ENCODE measurements at places on chromosomes 5 and 9.

- no peak for DNase-seq
Measured at GRCh38 chr9:110307191-110307590, 30.5 kb downstream of the TXNDC8 start.

GRCh38 chr5:37812365-37812764 lies 27.5 kb downstream of the GDNF start:
- no peak for DNase-seq

DNA sequence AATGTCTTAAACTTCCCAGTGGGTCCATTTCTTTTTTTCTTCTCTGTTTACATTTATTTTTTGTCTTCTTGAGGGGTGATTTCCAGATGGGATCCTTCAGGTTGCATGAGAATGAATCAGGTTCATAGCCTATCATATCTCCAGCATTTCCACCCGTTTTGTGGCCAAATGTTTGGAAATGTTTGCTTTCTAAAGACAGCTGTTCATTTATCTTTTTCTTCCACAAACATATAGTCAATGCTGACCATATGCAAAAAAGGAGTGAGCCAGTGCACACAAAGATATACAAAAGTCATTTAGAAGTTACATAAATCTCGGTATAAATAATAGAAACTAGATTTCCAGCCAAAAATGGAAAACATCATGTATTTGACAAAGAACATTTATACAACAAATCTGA lies 71.6 kb upstream of the STC2 start:
- no peak for DNase-seq

- DNase-seq = no peak
Measured at GRCh38 chr9:34999576-34999975, 10.0 kb downstream of the DNAJB5 start.

DNA sequence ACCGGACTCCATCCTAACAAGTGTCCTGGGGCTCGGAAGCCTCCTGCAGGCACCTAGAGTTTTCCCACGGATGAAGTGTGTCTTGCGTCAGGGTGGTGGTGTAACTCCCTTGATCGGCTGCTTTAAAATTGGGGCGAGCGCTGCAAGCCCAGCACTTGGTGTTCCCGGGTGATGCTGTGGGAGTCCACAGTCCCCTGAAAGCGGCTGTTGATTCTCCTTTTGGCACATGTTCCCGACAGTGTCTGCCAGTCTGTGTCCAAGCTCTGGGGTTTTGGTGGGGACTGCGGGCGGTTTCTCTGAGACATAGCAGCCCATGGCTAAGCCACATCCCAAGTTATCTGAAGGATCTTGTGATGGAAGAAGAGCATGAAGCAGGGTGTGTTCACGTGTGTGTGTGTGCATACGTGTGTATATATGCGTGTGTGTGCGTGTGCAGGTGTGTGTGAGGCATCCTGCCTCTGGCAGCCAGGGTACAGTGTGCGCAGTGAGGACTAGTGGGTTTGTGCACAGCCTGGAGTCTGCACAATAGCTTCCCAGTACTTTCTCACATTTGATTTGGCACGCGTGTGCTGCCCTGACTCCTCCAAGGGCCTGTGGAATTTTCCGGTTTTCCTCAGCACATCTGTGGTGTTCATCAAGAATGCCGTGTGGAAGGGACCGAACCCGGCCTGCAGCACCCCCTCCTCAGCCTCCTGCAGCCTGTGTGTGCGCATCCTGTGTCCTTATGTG lies 16.9 kb downstream of the SLC25A48 start:
- no peak for DNase-seq

- no peak for DNase-seq
Measured at GRCh38 chr5:40628407-40628806, 51.3 kb upstream of the PTGER4 start.

GRCh38 chr9:128550770-128551656 lies 1.4 kb upstream of the SPTAN1 start:
- DNase-seq = no peak

GRCh38 chr9:107178293-107178692 lies 104.8 kb upstream of the RAD23B start:
- no peak for DNase-seq

DNA sequence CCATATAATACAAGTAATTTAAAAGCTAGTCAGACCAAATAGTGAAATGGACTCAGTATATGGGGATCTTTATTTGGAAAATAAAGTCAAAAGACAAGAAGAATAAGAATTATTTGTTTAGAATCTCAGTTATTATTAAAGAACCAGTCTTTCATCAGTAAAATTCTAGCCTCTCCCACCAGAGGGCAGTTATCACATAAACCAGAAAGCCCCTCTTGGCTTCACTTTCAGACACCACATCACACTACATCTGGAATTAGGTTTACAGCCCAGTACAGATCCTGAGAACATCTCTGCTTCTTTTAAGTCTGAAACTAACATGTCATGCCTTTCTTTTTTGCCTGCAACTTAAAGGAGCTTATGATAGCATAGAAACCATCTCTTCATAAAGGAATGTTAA lies 12.2 kb upstream of the HSPB3 start:
- DNase-seq = no peak

- no peak for DNase-seq
Measured at GRCh38 chr5:39160576-39161213, 58.7 kb downstream of the FYB1 start.

DNA sequence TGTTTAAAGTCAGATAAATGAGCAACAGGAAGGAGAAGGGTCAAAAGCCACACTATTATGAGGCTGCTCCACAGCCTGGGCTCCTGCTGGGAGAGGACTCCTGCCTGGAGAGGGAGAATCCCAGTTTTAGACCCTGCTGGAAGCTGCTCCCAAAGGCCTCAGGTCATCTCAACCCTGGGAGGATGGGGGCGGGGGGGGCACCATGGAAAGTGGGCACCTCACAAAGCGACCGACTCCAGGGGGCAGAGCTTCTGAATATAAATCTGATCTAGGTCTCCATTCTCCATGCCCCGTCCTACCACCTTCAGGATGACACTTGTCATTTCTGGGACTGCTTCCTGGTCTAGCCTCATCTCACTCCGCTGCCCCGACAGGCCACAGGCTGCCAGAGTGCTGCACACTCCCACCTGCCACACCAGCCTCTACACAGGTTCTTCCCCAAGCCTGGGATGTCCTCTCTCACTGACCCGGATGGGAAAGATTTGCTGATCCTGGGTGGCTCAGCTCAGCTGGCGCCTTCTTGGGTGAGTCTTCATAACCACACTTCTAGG lies 183.4 kb downstream of the GAPVD1 start:
- DNase-seq = no peak
